ENCODE measurements at places on chromosomes 7 and 10.

DNA sequence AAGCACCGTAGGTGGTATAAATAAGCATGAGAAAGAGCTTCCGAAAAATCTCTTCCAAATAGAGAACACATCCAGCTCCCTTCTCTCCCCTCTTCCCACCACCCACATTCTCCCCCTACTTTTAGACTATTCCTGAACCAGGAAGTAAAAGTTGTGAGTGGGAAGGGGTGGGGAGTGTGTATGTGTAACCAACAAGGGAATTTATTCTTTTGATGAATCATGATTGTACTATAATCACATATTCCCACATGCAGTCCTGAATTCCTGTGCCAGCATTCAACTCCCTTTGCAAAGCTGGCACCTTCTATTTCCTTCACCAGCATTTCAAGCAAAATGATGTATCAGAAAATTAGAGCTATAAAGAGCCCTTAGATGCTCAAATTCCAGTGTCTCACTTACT lies 230.6 kb upstream of the CHRM2 start:
- DNase-seq: no peak

DNA sequence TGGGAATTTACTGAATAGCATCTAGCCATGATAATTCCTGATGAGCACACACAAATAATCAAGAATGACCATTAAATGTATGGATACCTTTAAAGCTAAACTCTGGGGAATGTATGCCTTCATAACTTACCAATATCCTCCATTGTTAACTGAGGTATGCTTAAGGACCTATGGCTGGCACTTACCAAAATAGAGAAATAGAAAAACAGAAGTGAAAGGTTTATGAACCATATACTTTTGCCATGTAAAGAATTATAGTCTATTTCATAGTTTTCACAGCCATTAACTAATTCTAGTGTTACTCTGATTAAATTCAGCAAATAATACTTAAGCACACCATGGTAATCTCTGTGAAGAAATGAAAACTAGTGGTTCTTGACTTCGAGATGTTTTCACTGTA lies 1360.6 kb upstream of the LRRTM3 start:
- DNase-seq: no peak

DNA sequence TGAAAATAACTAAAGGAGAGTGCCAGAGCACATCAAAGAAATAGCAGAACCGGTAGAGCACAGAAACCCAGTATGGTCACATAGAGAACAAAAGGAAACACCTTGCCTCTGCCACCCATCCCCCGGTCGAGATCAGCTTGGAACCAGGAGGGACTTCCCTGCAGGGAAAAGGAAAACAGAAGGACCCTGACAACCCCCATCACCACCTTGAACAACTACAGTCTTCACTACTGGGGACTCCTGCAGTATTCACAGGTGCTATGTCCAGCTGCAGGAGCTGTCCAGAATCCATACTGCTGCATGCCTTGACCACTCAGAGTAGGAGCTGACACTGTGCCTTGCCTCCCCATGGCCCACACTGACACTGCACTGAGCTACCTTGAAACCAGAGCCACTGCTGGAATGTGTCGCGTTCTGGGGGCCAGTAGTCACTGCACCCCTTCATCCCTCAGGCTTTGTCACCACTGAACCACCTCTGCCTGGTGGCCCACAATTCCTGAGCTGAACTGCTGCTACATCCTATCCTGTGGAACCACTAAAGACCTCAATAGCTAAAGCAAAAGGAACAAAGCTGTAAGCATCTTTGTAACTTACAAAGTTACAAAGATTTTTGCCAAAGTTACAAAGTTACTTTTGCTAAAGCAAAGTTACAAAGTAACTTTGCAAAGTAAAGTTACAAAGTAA lies 66.8 kb downstream of the TRIL start:
- no peak for DNase-seq

DNA sequence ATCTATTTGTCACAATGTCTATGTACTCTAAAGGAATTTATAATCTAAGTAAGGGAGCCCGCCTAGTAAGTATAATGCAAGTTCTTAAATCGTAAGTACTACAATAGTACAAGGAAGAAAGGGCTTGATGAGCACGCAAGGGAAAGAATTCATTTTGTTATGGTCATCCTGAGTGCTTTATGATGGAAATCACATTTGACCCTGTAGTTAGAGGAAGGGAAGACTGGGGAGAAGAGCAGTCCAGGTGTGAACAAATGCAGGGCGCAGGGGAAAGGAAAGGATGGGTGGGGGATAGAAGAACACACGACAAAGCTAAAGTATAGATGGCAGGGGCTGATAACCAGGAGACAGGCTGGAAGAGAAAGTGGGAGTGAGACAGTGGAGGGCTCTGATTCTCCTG lies 88.2 kb upstream of the ARMC3 start:
- DNase-seq: no peak

GRCh38 chr10:117222976-117223692 lies 17.8 kb upstream of the SLC18A2 start:
- DNase-seq: no peak

- no peak for DNase-seq
These were observed 28.2 kb downstream of the COL26A1 start for GRCh38 chr7:101390901-101391301.

GRCh38 chr10:96664563-96664962 lies 55.8 kb downstream of the PIK3AP1 start:
- no peak for DNase-seq

GRCh38 chr7:112084520-112084971 lies 121.7 kb downstream of the DOCK4 start:
- DNase-seq: no peak

DNA sequence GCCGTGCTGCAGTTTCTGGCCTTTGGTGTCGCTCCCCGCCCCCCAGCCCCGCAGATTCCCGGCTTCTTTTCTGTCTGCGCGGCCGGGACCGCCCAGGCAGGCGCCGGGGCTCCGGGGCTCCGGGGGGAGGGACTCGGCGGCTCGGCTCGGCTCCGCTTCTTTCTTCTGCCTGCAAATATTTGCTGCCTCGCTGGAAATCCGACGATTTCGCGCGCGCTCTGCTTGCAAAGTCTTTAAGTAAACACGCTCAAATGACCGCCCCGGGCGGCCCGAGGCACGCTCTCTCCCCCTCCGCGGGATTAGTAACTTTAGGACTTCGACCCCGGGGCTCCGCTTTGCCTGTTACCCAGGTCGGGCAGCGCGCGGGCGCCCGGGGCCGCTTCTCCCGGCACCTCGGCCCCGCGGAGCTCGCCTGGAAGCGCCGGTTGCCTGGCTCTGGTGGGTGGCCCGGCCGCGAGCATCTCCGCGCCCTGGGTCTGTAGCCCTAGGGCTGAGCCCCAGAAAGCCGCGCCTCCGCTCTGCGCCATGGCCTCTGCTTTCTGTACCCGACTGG lies 3.9 kb upstream of the GATA3 start:
- DNase-seq: no peak

DNA sequence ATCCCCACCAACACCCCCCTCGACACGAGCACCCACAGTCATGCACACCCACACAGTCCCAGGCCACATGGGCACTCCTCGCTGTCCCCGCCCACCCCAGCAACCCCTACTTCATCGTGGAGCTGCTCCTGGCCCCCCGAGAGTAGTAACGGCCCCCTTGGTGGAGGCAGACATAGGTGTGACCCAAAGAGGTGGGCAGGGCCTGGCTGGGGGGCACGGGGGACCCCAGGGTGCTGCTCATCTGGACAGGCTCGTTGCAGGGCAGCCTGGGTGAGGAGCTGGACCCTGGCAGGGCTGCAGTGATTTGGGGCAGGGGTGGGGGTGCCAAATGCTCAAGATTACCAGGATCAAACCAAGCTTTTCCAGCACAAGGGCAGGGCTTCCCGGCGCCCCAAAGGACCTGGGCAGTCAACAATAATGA lies 42.4 kb upstream of the ZMIZ1 start:
- DNase-seq: no peak

- DNase-seq: no peak
These were observed 1.9 kb downstream of the NSUN6 start for GRCh38 chr10:18649364-18649959.
